Right atrium auricular region (tissue), 2 donors: ENCODE measurements at places on chromosomes 16 and 17. TPM values are rescaled to one million over a fixed set of nuclear protein-coding genes. Genes with fewer than 3 reads are reported as not detected.

DNA sequence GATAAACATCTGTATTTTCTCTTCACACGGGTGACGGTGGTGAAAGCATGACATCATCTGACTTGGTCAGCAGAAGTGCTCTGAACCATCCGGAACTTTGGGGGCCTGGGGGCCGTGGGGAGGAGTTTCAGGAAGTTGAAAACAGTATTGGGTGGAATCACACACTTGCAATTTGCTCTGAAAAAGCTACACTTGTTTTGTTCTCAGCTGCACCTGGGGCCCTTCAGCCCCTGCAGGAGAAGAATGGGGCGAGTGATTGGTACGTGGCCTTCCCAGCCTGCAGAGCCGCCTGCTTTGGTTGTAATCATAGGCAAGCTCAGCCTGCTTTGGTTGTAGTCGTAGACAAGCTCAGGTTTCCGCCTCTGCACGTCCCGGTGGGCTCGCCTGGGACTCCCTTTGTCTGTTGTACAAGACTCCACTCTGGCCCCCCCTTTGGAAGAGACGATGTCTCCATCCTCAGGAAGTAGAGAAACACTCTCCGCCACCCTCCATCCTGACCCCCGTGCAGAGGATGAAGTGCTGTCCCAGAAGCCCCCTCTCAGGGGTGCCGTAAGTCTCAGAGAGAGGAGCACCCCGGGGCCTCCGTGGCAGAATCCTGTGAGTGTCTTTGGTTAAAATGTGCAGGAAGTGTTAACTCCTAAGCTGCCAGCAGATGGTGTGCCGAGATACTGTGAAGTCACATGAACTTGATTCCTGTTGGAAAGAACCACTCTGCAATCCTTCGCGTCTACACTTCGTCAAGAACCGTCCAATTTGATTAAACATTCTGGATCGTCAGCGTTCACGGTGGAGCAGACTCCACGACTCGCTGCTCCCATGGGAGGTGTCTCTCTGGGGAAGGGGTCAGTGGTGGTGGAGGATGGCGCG lies 5.4 kb downstream of the BANP start:
- peak; percentile 75 for DNase-seq

DNA sequence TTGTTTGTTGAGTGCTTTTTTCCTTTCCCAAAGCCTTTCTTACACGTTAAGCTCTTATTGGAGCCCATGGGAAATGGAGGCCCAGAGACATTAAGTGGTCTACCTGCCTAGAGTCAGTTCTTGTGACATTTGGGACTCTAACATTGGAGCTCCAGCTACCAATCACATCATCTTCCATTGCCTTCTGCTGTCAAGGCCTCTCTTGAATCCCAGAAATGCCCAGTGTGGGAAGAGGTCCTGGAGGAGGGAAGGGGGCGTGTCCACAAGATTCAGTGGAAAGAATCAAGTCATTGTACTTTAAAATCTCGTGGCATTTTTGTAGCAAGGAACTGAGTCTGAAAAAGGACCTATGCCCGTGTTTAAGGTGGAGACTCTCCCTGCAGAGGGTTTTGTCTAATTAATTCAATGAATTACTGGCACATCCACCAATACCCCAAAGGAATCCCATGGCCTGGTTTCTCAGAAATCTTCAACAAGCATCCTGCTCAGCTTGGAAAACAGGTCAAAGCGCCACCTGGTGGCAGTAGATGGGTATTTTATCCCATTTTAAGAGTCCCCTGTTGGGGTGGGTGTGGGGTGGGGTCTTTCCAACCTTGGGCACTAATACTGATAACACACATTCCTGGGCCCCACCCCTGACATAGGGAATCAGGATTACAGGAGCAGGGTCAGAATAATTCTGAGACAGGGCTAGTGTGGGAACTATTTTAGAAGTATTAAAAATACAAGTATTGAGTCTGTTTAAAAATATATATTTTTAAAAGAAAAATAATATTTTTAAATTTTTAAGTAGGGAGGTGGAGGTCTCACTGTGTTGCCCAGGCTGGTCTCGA lies 24.6 kb downstream of the GPT2 start:
- no peak for DNase-seq

GRCh38 chr17:3256575-3256974 lies 41.6 kb downstream of the OR3A1 start:
- no peak for DNase-seq

GRCh38 chr17:72125226-72125651 lies 4.4 kb downstream of the SOX9 start:
- DNase-seq = no peak

DNA sequence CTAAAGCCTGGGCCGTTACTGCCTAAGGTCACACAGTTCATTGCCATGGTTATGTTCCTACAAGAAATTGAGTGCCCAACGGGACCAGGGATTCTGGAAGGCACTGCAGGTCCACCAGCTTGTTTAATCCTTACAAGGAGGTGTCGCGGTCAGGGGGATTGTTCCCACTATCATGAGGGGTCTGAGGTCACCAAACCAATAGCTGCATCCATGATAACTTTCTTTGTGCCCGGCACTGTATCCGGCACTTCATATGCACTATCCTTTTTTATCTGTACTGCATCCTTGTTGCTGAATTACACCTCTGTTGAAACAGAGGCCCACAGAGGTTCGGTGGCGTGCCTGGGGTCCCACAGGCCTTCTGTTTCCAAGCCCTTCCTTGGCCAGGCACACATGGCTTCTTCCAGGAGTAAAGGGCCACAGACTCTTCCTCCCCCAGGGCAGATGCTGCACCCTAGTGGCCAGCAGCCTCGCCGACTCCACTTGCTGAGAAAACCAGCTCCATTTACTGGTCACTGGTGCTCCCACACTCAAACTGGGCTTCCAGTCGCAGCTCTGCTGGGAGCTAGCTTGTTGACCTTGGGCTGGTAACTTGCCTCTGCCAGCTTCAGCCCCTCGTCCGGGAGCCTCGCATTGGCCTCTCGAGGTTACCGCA lies 82.0 kb upstream of the PLCG2 start:
- no peak for DNase-seq

DNA sequence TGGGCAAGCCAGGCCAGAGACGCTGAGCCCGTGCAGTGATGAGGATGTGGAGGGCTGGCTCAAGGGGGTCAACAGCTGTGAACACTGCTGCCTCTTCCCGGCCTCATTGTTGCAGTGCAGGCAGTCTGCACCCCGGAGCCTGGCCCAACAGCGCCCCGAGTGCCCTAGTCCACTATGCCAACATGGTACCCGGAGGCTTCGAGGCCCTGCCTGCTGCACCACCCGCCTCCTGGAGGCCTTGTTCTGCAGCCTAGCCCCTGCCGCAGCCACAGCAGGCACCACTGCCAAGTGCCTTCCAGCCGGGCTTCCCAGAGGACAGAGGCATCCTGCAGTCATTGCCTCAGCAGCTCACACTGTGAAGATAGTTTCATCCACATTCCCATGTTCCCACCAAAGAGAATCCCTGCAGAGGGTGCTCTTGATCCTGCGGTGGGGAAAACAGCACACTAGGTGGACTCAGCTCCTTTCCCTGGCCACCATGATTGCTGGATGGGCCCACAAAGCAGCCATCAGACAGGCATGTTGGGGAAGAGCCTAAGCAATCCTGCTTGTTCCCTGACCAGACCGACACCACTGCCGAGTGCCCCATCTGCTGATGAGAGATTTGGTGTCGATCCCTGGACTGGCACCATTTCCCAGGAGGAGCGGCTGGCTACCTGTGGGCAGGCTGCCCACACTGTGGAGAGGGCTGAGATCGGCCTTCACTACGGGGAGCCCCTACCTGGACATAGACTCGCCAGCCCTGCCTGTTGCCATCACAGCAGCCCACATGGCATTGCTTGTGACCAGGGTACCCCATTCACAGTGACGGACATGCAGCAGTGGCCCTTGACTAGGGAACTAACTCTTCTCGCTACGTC lies 44.9 kb downstream of the USP22 start:
- no peak for DNase-seq

DNA sequence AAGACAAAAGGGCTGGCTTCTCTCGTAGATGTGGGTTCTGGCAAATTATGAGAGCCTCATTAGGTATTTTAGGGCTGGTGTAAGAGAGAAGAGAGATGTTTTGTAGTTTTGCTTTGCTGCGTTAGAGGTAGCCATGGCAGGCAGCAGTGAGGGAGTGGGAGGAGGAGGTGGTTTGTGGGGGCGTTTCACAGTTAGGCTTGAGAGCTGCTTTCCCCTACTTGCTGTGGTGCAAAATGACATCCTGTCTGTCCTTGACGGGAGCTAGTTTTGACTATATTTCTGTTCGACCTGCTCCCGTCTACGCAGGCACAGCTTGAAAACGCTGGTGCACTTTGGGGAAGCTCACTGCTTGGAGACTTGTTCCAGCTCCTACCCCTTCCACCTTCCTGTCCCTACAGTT lies 75.5 kb downstream of the SLC5A11 start:
- DNase-seq = no peak

DNA sequence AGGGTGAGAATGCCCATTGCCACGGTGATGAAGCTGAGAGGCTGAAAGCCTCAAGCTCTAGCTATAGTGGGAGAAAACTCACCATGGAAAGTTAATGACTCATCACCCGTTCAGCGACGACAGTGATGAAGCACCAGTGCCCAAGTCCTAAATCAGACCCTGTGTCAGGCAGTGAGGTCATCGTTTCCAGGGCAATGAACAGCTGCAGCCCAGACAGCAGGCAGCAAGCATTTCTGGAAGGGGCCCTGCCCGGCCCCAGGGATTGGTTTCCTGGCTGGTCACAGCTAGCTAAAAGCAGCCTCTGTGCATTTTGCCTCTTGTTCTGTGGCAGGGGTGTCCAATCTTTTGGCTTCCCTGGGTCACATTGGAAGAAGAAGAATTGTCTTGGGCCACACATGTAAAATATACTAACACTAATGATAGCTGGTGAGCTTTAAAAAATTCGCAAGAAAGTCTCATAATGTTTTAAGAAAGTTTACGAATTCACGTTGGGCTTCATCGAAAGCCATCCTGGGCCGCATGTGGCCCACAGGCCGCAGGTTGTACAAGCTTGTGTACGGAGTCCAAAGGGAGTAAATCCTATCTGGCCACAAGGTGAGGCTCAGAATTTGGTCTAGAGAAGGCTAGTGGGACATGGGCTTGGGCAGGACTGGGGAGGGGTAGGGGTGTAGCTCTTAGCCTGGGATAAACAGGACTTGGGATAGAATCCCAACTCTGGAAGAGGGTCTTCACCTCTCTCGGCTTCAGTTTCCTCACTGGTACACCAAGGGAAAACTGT lies 40.6 kb downstream of the MIS12 start:
- peak; percentile 91 for DNase-seq

- no peak for DNase-seq
Measured at GRCh38 chr17:68277807-68278206, 13.1 kb downstream of the SLC16A6 start.

GRCh38 chr17:76266244-76266938 lies 1.2 kb downstream of the UBALD2 start:
- DNase-seq = no peak

GRCh38 chr17:42865638-42866094 lies 14.7 kb downstream of the AOC3 start:
- DNase-seq = no peak

DNA sequence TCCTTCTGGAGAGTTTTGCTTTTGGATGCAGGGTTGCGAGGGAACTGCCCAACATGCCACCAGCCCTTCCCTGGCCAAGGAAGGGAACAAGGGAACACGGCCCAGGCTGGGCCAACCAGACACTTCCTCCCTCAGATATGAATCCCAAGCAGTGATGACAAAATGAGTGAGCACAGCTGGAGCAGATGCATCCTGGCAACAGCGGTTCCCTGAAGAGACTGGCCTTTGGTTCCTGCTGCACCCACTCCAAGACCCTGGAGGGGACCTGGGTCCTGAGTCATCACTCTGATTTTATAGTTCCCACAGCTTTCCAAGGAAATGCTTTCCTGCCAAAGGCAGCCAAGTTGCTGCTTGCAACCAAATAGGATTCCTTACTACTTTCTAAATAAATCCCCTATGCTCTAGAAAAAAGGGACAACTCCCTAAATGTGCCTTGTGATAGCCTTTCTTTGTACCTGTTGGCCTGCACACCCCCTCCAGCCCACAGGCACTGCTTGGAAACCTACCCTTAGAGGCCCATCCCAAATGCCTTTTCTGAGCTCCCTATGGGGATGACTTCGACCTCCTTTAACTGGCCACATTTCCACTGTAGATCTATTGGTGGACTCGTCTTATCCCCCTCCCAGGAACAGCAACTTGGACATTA lies 5.3 kb downstream of the ST3GAL2 start:
- DNase-seq = peak; percentile 67

The TNP2 gene
- not detected for total RNA-seq

GRCh38 chr16:54208237-54208636 lies 78.3 kb downstream of the IRX3 start:
- no peak for DNase-seq

- peak; percentile 96 for DNase-seq
Measured at GRCh38 chr17:76529224-76530094, 8.1 kb downstream of the CYGB start.

The LRRC75A gene
- 2.6 TPM for total RNA-seq

The TMEM235 gene
- not detected for total RNA-seq

GRCh38 chr17:41864498-41864835 lies 756 bp downstream of the KLHL11 start:
- no peak for DNase-seq

DNA sequence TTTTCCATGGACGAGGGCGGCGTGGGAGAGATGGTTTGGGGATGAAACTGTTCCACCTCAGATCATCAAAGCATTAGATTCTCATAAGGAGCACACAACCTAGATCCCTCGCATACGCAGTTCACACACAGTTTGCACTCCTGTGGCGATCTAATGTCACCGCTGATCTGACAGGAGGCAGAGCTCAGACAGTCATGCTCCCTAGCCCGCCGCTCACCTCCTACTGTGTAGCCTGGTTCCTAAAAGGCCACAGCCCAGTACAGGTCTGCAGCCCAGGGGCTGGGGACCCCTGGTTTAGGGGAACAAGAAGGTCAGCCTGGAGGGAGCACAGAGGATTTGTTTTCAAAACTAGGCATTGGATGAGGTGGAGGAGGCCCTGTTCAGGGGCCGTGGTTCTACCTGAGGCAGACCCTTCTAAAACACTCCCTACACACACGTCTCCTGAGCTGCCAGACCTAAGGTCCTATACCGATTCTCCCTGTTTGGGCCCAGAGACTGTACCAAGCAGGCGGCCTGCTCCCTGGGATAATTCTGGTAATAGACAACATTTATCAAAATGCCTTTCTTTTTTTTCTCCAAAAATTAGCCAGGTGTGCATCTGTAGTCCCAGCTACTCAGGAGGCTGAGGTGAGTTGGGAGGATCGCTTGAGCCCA lies 38.6 kb downstream of the AXIN2 start:
- no peak for DNase-seq

GRCh38 chr16:86158688-86159360 lies 259.9 kb downstream of the IRF8 start:
- no peak for DNase-seq

DNA sequence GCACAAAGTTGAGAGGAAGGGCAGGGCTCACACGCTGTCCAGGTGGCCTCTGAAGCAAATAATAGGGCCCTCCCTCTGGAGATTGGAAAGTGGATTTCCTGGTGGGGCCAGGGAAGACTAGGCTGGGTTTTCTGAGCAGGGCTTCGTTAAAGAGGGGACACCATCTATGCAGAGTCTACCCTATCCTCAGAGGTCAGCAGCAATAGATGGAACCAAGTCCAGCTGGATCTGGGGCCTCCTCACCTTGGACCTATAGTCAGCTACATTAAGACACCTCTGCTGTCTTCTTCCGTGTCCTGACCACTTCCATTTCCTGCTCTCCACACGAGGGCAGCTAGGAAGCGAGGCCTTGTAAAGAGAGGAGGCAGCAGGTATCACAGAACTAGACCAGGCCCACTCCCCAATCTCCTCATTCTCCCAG lies 14.7 kb upstream of the ST6GALNAC1 start:
- no peak for DNase-seq
